ENCODE measurements at places on chromosomes 1 and 21. TPM values are rescaled to one million over a fixed set of nuclear protein-coding genes. Genes with fewer than 3 reads are reported as not detected.

GRCh38 chr1:182867861-182868260, 28.7 kb downstream of the DHX9 start:
- no peak for DNase-seq

- DNase-seq: no peak
Measured at GRCh38 chr1:1433804-1434130, 1.7 kb upstream of the VWA1 start.

The LBR gene
- 48.6 TPM for total RNA-seq

The SLC30A10 gene
- total RNA-seq: 19.2 TPM

The CDC42BPA gene
- total RNA-seq: 102 TPM

The PLPP3 gene
- total RNA-seq: 52.2 TPM

GRCh38 chr1:244010703-244011123, 40.4 kb upstream of the ZBTB18 start:
- DNase-seq: no peak

The DYNLT4 gene
- not detected for total RNA-seq

The SYTL1 gene
- 9.2 TPM for total RNA-seq

GRCh38 chr1:107704911-107705310, 260.1 kb downstream of the VAV3 start:
- no peak for DNase-seq

DNA sequence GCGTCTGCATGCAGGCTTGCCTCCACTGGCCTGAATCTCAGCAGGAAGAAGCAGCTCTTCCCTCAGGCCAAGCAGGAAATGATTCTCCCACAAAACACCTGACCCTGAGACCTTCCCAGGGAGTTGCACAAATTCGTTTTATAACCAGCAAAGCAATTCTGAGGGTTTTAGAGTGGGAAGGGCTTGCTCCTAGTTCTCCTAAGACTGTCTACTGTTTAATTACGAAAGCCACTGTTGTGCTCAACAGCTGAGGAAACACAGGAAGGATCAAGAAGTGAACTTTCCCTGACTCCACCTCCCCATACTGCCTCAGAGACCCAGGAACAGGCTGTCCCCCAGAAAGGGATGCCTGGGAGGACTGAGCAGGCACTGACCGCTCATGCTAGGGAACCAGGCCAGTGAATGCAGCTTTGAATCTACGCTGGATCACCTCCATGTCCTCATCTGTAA, 37.0 kb upstream of the PUM1 start:
- DNase-seq: peak; percentile 49

The DIO1 gene
- not detected for total RNA-seq

The PEX19 gene
- 50.8 TPM for total RNA-seq
